ENCODE measurements at places on chromosomes 16 and 17.
A peak's percentile ranks its signal among the peaks of the same experiment; 100 is the strongest.

DNA sequence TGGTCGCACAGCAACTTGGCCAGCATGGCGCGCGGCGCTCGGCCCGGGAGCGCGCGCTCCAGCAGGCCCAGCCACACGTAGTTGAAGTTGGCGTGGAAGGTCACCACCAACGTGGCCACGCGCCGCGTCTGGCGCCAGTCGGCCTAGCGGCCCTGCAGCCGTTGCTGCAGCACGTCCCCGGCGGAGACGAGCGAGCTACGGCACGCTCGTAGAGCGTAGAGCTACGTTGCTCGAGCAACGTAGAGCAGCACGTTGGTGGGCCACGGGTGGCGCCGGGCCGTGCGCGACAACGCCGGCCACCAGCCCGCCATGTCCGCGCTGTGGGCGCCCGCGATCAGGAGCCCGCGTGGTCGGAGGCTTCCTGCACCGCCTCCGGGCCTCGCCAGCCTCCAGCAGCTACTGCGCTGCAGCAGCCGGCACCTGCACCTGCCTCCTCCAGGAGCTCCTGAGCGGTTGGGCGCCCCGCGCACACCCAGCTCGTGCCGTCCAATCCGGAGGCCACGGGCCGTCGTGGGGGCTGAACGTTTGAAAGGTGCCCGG is 13.4 kb upstream of the SULT1A1 start:
- no peak overlapping the region for H3K4me3 ChIP-seq
- H3K27me3 ChIP-seq: peaks cover 5% of the 10 kb centered on the region
- H3K36me3 ChIP-seq: no peaks in the 10 kb centered on the region
- no peak for DNase-seq
- H3K4me1 ChIP-seq: peaks cover 16% of the 10 kb centered on the region

- H3K27me3 ChIP-seq: peaks cover 10% of the 10 kb centered on the region
- no peak overlapping the region for H3K4me3 ChIP-seq
- DNase-seq: no peak
- H3K4me1 ChIP-seq: no peaks in the 10 kb centered on the region
- no peaks in the 10 kb centered on the region for H3K36me3 ChIP-seq
- no peak overlapping the region for H3K27ac ChIP-seq
These were observed 110.7 kb upstream of the FAM20A start for GRCh38 chr17:68711858-68712257.

DNA sequence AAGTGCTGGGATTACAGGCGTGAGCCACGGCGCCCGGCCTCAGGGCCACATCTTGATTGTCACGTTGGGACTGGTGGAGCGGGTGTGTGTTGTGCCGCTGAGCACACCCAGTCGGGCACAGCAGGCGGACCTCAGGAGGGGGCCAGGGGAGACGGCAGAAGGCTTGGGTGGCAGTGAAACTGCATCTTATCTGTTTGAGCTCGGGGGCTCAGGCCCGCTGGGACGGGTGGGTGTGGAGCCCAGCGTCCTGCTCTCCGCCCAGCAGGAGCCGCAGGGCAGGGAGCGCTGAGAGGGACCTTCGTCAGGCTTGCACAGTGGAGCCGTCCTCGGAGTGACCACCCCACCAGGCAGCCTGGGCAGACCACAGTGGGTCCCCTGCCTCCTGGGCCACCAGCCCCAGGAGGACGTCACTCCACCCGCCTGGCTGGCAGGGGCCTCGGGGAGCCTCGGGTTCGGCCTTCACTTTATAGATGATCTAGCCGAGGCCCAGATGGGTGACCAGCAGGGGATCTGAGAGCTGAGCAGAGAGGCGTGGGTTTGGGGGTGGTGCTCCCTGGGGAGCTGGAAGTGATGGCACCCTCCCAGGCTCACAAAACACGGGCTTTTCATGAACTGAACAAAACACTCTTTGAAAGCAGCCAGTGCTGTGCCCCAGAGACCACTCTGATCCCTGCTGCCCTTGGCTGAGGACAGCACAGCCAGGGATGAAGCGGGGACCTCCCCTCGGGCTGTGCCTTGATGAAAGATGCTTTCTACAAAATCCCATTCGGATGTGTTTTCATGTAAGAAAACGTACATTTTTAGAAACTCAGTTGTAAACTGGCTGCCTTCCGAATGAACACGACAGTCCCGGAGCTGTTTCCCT is 181.1 kb downstream of the SEC14L1 start:
- no peaks in the 10 kb centered on the region for H3K36me3 ChIP-seq
- DNase-seq: no peak
- peaks cover 12% of the 10 kb centered on the region for H3K27me3 ChIP-seq
- peaks cover 75% of the 10 kb centered on the region for H3K4me1 ChIP-seq

DNA sequence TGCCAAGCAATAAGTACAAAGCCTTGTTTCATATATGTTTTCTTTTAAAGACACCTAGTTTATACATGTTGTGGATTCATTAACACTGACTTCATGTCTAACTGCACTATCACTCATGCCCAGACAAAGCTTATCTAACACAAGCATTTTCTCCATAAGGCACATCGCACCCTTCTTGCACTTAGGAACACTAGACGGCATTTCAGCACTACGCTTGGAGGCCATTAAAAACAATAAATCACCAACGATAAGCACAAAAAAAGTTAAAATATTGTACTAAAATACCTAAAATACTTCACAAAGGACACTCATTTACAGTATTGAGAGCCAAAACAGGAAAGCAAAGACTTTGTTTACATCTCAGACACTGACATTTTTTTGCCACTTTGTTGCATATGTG is 39.0 kb upstream of the TEKT3 start:
- H3K27ac ChIP-seq: no peak overlapping the region
- DNase-seq: no peak
- H3K4me1 ChIP-seq: peaks cover 17% of the 10 kb centered on the region
- no peak overlapping the region for H3K4me3 ChIP-seq
- no peaks in the 10 kb centered on the region for H3K36me3 ChIP-seq
- H3K27me3 ChIP-seq: peaks cover 44% of the 10 kb centered on the region

DNA sequence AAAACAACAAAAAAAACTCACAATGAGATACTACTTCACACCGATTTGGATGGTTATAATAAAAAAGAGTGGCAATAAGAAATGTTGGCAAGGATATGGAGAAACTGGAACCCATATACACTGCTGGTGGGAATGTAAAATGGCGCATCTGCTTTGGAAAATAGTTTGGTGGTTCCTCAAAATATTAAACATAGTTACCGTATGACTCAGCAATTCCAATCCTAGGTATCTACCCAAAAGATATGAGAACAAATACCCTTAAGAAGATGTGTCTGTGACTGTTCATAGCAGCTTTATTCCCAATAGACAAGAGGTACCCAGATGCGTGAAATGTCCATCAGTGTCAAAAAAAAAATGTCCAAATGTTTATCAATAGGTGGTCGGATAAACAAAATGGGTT is 7.2 kb downstream of the CPPED1 start:
- H3K4me1 ChIP-seq: peaks cover 43% of the 10 kb centered on the region
- H3K36me3 ChIP-seq: peaks cover 22% of the 10 kb centered on the region
- DNase-seq: no peak

GRCh38 chr17:15281909-15282308 is 16.8 kb upstream of the PMP22 start:
- H3K27ac ChIP-seq: no peak overlapping the region
- H3K27me3 ChIP-seq: peaks cover 21% of the 10 kb centered on the region
- no peak overlapping the region for H3K4me3 ChIP-seq
- peaks cover 15% of the 10 kb centered on the region for H3K4me1 ChIP-seq
- no peaks in the 10 kb centered on the region for H3K36me3 ChIP-seq

DNA sequence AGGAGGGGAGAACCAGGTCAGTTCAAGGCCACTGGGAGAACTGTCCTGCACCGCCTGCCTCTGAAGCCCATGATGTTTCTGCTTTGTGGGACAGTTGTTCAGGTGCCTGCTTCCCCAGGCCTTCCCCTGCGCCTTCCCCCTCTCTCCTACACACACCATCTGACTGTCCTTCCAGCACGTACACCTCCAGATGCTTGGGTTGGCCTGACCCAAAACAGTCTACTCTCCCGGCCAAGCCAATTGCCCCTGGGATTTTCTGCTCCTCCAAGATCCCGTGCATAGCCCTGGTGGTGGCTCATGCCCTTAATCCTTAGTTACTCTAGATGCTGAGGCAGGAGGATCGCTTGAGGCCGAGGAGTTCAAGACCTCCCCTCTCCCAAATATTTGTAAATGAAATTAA is 684 bp upstream of the RSAD1 start:
- peak overlapping the region; percentile 98 for H3K27ac ChIP-seq
- H3K36me3 ChIP-seq: peaks cover 32% of the 10 kb centered on the region
- H3K4me3 ChIP-seq: peak overlapping the region; percentile 82

- H3K36me3 ChIP-seq: peaks cover 47% of the 10 kb centered on the region
- no peak overlapping the region for H3K4me3 ChIP-seq
- H3K4me1 ChIP-seq: peaks cover 70% of the 10 kb centered on the region
These were observed 42.0 kb downstream of the COTL1 start for GRCh38 chr16:84575914-84576313.

DNA sequence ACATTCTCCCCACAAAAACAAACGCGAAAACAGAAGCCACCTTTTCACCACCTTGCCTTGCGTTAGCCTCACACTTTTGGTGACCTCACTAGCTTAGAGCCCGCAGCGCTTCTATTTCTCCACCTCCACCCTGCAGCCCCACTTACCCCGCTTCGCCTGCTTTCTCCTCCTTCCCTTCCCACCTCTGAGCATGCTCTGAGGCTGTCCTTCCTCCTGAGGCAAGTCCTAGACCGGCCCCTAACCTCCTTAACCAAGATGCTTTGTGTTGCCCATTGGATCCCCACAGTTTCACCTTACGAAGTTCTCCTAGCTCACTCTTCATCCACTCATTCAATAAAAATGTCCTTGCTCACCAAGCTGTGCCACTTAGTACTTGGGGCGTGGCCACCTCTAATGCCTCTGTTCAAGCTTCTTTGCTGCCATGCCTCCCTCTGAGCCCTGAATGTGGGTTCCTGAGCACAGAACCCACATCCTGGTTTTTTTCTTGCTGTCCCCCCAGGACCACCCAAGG is 1.3 kb downstream of the GNGT2 start:
- peaks cover 67% of the 10 kb centered on the region for H3K4me1 ChIP-seq
- H3K36me3 ChIP-seq: no peaks in the 10 kb centered on the region
- H3K27me3 ChIP-seq: peaks cover 27% of the 10 kb centered on the region
- H3K4me3 ChIP-seq: no peak overlapping the region
- H3K27ac ChIP-seq: peak overlapping the region; percentile 65

- H3K27ac ChIP-seq: no peak overlapping the region
- no peak for DNase-seq
- H3K27me3 ChIP-seq: peaks cover 13% of the 10 kb centered on the region
- no peaks in the 10 kb centered on the region for H3K36me3 ChIP-seq
- peaks cover 11% of the 10 kb centered on the region for H3K4me1 ChIP-seq
- no peak overlapping the region for H3K4me3 ChIP-seq
These were observed 14.7 kb downstream of the TPPP3 start for GRCh38 chr16:67378642-67379041.

GRCh38 chr17:27624539-27624938 is 6.4 kb upstream of the LGALS9 start:
- H3K36me3 ChIP-seq: peaks cover 14% of the 10 kb centered on the region
- peaks cover 5% of the 10 kb centered on the region for H3K27me3 ChIP-seq
- peak overlapping the region; percentile 58 for H3K27ac ChIP-seq
- no peaks in the 10 kb centered on the region for H3K4me1 ChIP-seq
- no peak for DNase-seq

All from nephron progenitor cell (in vitro differentiated cells).